Kidney (tissue), 22 donors: ENCODE measurements at places on chromosomes 3 and 15. TPM values are rescaled to one million over a fixed set of nuclear protein-coding genes. Genes with fewer than 3 reads are reported as not detected.

Gene IL17RD
- total RNA-seq: 18.9 TPM

Gene C3orf22
- not detected for total RNA-seq

Gene CEP19
- total RNA-seq: 1.5 TPM

DNA sequence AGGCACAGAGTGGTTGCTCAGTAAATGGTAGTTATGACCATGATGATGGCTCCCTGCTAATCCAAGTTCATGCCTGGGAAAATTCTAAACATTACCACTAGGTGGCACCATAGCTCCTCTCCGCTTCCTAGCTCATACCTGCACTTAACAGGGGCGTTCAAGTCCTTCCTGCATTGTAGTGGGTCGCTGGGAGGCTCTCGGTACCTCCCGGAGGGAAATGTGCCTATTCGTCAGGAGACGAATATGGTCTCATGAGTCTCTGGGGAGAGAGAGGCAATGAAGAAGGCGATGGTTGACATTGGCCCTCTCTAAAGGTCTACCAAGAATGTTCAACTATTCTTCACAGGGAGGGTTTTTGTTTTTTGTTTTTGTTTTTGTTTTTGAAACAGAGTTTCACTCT, 10.9 kb downstream of the MESP1 start:
- DNase-seq: peak; percentile 81

- no peak for DNase-seq
Measured at GRCh38 chr15:86892774-86893449, 813.2 kb downstream of the AGBL1 start.

DNA sequence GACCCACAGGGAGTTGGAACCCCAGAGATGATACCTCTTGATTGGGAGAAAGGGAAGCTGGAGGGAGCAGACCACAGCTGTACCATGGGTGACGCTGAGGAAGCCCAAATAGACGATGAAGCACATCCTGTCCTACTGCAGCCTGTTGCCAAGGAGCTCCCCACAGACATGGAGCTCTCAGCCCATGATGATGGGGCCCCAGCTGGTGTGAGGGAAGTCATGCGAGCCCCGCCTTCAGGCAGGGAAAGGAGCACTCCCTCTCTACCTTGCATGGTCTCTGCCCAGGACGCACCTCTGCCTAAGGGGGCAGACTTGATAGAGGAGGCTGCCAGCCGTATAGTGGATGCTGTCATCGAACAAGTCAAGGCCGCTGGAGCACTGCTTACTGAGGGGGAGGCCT, 201.1 kb downstream of the AKAP13 start:
- DNase-seq: no peak

- no peak for DNase-seq
Measured at GRCh38 chr3:124951511-124952281, 17.1 kb upstream of the MUC13 start.

GRCh38 chr15:55108858-55109518, 87.8 kb downstream of the RSL24D1 start:
- DNase-seq: peak; percentile 80
